Stimulated activated CD4-positive, alpha-beta T cell treated with anti-CD3 and anti-CD28 coated beads, Interleukin-4, amount 100 ng/mL, for 48 hours (primary cell): ENCODE measurements at places on chromosomes 7 and 10.

GRCh38 chr10:72319416-72320254 is 35.1 kb downstream of the DNAJB12 start:
- DNase-seq, result peak; percentile 86

GRCh38 chr10:121593281-121594075 is 4.8 kb downstream of the FGFR2 start:
- no peak for DNase-seq

GRCh38 chr10:29532256-29532878 is 102.4 kb downstream of the SVIL start:
- no peak for DNase-seq

DNA sequence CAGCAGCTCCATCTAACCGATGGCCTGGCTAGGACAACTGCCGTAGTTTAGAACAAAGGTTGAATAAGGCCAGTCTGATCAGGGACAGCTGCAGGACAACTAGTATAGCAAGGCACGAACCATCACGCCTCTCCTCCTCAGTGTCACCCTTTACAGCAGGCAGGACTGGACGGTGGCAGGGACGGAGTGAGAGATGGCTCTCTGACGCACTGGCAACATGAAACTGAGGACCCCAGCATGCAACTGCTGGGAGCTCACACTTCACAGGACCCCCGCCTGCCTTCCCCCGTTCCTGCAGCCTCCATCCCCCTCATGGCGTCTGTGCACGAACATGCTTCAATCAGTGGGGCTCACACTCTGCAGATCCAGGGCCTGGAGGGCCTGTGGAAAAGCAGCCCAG is 53.7 kb downstream of the ZRANB1 start:
- DNase-seq, result no peak

DNA sequence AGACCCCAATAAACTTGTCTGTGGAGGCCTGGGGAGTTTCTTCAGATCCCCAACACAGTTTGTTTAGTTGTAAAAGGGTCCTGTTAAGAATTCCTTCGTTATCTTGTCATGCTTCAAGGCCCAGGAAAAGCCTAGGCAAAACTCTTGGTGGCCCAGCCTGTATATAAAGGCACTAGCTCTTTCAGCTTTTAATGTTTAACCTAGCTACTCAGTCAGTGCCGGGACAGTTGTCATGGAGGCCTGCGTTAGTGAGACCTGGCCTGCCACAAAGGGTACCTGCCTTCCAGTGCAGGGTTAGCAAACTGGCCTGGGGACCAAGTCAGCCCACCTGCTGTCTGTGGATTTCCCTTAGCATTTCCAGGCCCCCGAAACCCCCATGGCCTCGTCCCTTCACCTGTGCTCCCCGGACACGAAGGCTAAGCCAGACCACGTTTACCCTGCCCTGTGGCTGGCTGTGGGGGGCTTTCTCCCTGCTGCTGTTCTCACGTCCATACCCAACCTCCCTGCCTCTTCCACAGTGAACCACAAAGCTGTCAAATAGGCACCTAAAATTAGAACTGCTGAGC is 96.9 kb upstream of the PPP2R2D start:
- DNase-seq, result no peak

DNA sequence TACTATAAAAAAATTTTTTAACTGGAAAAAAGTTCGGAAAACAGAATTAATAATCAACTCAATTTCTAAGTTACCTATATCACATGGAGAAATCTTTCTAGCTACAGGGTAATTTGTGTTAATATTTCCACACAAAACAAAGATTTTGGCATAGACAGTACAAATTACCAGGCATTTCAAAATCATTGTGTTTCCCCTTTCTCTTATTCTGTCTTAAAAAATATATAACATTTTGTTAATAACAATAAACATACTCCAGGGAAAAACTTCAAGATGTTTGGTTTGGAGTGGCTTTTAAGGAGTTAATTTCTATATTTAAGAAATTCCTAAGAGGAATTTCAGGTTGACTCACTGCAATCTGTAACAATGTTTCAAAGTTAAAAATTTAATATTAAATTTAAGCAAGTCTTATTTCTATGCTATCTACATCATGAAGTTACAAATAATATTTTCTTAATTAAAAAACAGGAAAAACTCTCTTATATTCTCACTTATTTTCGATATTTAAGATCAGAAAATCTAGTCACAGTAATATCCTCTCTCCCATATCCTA is 132.6 kb downstream of the NRBF2 start:
- no peak for DNase-seq

DNA sequence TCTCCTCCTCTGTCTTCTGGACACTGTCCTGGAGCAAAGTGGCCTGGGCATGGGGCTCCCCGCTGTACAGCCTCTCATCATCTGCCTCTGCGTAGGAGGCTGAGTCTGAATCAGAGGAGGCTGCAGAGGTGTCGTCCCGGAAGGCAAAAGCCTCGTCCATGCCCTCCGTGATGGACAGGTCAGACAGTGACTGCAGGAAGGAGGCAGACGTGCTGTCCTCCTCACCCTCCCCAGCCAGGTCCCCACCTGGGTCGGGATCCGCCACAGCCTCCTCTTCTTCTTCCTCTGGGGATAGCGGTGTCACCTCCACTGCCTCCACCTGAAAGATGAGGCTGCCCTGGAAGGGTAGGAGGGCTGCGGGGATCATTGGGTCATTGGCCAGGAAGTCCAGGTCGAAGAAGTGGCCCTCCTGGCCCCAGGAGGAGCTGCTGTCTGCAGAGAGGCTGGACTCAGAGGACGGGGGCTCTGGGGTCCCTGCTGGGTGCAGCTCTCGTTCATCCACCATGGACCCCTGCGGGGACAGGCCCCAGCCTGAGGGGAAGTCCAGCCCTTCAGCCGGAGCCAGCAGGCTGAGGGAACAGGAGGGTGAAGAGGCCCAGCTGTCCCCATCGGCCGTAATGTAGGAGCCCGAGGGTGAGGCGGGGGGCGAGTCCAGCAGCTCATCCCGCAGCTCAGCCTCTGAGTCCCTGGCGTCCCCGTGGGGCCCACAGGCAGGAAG is 3.7 kb downstream of the NACAD start:
- no peak for DNase-seq

- DNase-seq, result no peak
Observed at GRCh38 chr7:125834421-125834820, 904.8 kb upstream of the POT1 start.

DNA sequence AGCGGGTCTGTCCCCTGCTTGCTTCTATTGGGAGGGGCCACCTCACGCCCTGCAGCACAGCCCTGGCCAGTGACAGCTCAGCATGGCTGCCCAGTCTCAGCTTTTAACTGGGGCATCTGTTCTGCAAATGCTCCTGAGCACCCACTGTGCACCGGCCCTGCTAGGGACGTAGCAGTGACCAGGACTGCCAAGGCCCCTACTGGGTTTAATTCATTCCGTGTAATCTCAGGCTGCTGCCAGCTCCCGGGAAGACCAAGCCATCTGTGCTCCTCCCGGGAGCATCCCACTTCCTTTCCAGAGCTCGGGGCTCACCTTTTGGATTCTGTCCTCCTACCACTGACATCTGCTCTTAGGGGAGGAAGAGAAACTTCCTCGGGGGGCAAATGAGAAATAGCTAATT is 85.2 kb downstream of the ADARB2 start:
- DNase-seq, result no peak

DNA sequence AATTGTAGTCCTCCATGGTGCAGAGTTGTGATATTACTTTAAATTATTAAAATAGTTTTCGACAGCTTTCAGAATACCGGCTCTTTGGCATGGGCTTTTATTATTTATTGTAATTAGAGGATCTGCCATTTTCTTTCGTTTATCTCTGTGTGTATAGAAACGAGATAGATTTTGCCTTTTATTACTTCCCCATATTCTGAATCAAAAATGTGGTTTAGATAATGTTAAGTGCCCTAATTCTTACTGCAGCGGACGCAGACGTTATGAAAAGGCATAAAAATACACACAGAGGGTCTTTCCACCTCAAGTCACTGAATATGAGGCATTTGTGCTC is 1.9 kb upstream of the ARID5B start:
- DNase-seq, result no peak

DNA sequence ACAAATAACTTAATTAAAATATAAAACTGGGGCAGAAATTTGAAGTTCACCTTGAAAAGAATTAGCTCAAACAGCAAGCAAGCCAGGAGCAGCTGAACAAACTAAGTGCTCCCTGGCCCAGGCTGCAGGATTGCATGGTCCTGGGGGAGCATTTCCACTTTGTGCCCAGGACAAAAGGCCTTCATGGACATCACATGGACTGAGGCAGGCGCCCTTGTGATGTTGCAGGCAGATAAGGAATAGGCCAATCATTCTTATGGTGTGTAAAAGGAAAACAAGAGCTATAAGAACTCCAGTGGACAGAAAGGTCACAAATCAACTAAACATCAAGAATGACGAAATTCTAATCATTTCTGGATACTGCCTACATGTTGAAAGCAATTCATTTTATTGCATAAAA is 17.5 kb upstream of the TECTB start:
- no peak for DNase-seq

- DNase-seq, result no peak
Observed at GRCh38 chr10:52864201-52865106, 91.9 kb upstream of the MBL2 start.

- DNase-seq, result no peak
Observed at GRCh38 chr7:69399401-69399800, 198.9 kb upstream of the AUTS2 start.

DNA sequence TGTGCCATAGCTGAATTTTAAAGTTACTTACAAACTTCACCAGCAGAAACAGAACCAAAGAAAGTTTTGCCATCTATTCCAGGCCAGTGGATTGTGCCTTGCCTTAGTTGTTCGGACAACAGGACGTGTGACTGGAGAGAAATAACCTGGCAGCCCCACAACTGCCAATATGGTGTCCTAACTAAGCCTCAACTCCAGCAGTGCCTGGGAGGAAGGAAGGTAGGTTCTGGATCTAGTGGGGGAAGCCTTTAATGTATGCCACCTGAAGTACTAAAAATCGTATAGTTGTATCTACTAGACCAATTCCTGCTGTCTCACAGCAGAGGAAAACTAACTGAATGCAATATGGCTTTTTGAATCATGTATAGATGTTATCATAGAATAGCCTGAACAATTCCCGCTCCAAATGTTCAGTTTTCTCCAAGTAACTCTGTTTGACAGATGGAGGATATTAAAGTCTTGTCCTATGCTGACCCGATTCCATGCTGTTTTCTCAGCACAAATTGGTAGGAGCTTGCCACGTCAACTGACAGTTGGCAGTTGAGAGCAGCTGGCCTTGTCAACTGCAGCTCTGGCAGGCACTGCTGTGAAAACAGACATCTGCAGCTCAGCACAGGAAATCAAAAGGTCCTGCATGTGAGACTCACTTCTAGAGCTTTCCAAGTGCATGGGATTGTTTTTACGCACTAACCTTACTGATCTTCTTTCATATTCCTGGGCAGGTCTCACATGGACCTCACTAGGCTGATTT is 84.5 kb upstream of the WNT16 start:
- DNase-seq, result no peak

DNA sequence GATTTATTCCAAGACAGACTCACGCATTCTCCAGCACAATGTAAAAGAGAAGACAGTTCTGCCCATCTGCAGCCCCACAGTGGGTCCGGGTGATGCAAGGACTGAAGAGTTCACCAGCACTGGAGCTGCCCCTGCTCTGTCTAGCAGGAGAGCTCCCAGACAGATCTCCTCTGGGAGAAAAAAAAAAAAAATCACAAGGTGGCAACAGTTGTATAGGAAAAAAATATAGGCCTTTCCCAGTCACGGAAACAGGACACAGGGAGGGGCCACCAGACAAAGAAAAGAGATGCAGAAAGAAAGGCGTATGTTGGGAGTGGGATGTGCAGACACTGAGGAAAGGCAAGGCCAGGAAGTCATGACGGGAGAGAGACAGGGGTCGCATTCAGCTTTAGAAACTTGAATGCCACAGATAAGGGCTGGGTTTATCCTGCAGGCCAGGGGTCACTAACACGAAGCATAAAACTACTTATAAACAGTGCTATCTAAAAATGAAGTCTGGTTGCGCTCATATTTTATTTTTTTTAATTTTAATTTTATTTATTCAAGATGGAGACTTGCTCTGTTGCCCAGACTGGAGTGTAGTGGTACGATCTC is 54.1 kb downstream of the FAM171A1 start:
- DNase-seq, result no peak

DNA sequence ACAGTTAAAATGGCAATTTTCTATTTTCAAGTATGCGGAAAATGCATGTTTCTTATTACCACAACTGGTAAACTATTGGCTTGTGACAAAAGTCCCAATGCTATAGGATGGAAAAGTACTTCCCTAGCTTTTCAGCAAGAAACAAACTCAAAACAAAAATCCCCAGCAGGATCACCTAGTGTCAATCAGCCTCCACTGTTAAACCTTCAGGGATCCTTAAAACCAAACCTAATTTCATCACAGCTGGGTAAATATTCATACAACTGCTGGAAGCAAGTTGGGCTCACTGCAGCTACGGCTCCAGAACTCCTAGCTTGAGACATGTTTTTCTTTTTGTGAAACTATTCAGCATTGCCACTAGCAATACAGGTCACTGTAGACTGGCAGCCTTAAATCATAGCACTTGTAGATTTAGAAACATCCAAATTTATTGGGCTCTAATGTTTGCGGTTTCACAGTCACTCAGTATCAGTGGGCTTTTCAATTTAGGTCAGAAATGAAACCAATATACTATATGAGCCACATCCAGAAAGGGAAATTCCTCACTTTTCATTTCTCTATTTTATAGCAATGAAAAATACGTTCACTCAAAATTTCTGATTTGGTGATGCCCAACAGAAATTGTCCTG is 145.2 kb upstream of the ANK3 start:
- DNase-seq, result no peak

GRCh38 chr7:28137463-28137862 is 43.1 kb downstream of the JAZF1 start:
- no peak for DNase-seq

DNA sequence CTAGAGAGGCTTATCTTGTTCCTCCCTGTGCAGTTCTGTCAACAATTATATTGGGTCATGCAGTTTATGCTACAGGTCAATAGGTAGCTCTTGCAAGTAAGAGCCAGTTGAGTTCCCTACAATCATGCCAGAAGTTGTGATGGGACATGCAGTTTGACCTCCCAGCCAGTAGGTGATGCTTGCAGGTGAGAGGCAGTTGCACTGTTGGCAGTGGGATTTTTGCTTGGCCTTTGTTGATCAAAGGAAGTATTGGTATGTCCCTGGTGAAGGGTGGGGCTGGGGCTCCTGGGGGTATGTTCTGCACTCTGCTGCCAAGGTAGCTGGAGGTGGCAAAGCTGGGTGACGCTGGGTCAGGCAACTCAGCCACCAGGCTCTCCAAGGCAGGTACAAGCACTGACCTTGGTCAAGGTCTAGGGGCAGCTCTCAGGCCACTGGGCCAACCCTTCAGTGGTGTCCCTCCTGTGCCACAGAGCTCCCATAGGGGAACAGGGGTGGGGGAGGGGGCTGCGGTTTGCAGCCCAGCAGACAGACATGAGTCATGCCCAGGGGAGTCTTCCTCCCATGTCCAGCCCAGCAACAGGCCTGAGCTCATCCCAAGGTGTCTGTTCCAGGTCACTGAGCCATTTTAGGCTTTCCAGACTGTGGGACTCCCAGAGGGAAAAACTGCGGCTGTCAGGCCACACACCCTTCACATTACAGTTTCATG is 43.3 kb downstream of the MEOX2 start:
- DNase-seq, result no peak

GRCh38 chr10:131288648-131289047 is 22.9 kb downstream of the TCERG1L start:
- DNase-seq, result no peak

GRCh38 chr10:102702742-102703141 is 11.5 kb downstream of the ARL3 start:
- no peak for DNase-seq
